ENCODE measurements at places on chromosomes 2 and 18.

DNA sequence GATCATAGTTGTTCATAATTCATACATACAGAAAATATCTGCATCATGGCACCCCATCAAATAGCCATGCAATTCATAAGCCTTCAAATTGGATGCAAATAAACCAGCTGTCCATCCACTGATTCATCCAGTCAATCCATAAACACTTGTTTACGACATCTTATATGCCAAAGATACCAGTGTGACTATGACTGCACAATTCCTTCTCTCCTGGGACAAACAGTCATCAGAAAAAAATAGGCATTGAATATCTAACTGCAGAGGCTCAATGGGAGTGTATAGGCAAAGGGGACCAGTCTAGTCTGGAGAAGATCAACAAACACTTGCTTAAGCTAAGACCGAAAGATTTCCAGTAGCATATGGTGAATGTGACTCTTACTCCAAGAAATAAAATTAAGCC, 70.0 kb downstream of the COL4A3 start:
- no peak for DNase-seq

- DNase-seq: no peak
Observed at GRCh38 chr18:79692886-79693285, 13.3 kb downstream of the CTDP1 start.

DNA sequence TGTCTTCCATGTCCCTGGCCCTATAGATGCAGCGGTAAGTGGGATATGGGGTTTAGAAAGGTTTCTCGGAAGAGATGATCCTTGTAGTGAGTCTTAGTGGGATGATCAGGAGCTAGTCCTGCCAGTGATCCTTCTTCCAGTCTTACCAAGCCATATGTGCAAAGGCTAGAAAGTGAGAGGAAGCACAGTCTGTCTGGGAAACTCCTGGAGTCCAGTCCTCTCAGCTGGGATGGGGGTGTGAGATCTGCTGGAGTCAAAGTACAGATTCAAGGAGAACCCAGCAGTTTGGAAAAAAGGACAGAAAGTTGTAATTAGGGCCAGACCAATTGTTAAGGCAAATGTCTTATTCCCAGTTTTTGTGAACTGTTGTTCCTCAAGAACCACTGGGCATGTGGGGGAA, 83.3 kb downstream of the LIMS1 start:
- DNase-seq: no peak

DNA sequence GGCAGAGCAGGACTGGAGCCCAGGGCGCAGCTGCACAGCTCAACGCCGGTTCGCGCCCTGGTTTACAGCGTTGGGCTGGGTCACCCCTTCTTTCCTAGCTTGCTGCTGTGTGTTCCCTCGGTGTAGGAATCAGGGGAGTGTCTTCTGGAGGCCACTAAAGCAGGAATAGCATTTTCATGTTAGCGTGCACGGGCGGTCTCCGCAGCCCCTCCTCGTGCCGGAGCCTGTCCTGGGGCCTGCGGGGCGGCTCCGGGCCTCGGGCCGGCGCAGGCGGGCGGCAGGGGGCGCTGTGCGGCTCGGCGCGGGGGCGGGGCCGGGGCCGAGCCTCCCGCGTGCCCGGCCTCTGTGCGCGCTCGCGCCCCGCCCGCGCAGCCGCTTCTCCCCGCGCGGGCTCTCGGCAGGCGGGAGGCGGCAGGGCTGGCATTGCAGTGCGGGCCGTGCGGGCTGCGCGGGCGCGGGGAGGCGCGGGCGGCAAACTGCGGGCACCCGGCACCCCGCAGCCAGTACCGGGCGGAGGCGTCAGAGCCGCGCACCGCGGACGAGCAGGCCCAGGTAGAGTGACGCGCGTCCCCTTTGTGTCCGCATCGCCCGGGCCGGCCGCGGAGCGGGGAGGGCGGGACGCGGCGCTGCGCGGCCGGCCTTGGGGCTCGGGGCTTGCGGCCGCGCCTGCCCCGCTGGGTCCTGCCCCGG, at the start of gene RNF144A:
Gene RNF144A, plus strand, starts transcription at position 342 of the 690 bp plus-strand sequence. CDS start 79,515 bp downstream, outside the sequence.
- DNase-seq: peak; percentile 34

DNA sequence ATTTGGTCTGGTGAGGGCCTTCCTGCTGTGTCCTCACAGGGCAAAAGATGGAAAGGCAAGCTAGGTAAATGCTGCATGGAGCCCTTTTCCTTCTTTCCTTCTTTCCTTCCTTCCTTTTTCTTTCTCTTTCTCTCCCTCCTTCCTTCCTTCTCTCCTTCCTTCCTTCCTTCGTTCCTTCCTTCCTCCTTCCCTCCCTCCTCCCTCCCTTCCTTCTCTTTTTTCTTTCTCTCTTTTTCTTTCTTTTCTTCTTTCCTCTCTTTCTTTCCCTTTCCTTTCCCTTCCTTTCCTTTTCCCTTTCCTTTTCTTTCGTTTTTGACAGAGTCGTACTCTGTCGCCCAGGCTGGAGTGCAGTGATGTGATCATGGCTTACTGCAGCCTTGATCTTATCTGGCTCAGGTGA, 23.1 kb upstream of the C2orf74 start:
- DNase-seq: no peak

DNA sequence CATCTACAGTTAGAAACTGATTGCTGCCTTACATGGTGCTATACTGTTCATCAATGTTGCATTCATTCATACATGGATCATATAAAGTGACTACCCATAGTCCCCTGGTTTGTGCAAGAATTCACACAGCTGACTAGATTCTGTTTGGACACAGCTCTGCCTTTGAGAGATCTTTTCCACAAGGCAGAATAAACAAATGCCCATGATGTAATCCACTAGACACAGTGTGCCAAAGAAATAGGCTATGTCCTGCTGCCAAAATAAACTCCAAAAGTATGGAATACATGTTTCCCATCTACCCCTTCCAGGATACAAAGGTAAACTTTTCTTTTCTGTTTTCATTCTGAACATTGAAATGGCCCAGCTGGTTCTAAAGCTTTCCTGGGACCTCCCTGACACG, 269.4 kb upstream of the CHAC2 start:
- DNase-seq: no peak

DNA sequence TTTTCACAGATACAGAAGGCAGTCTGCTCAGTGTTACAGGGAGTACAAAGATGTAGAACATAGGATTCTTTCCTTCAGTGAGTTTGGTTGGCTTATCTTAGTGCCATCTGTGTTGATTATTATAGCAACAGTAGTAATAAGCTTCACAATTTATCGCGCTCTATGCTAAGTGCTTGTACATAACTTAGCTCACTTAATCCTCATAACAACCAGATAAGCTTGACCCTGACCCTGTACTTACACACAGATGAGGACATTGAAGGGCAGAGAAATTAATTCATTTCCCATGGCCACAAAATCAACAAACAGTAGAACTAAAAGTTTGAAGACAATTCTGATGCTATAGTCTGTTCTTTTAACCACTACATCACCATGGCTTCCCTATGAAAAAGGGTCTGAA, 121.8 kb downstream of the SPHKAP start:
- DNase-seq: no peak

DNA sequence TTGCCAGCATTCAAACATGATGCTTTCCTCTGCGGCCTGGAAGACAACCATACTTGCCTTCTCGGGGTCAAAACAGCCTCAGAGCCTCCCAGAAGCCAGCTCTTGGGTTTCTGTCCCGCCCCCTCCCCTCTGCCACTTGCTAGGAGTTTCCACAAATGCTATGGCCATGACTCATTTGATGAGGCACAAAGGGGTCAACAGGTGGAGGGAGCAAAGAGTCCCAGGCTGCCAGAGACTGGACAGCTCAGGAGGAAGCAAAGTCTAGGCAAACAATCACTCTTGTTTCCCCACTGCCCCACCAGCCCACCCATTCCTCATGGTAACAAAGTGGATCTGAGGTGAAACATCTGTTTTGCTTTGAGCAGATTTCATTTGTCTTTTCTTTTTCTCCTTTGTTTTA, 551.1 kb downstream of the TNS1 start:
- peak; percentile 88 for DNase-seq

All from M059J (cell line).